DND-41 (cell line): ENCODE measurements at places on chromosomes 7 and 10.

DNA sequence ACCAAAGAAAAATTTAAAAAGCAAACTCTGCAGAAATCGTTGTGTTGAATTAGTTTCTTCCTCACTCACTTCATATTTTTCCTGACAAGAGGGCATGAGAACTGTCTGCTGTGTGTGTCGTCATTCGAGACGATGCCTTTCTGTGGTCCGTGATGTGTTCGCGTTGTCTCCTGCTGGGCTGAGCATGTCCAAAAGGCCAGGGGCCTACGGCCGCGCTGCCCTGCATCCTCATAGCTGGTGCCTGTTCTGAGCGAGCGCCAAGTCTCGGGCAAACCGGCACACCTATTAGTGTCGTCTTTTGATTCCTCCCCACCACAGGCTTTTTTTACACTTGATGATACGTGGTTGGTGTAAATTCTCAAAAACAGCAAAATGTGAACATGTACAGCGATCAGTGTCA, 27.4 kb downstream of the WDR37 start:
- no peak for DNase-seq

DNA sequence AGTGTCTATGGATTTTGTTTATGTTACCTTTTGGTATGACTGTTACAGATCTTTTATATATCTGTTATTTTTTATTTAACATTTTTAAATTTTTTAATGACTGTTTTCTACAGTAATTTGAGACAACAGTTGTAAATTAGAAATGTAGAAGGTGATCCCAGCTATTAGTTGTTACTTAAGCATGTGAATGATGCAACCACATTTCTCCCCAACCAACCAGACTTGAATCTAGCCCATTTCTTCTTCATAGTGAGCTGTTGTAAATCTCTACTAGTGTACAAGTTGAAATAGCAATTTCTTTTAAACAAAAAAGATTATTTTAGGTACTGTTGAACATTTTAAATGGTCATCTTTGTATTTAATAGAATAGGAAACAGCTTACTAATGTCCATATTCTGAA, 18.0 kb downstream of the TMEM106B start:
- DNase-seq: no peak

- no peak for DNase-seq
Observed at GRCh38 chr10:72793752-72794151, 99.8 kb upstream of the OIT3 start.

- no peak for DNase-seq
Observed at GRCh38 chr10:100697070-100697469, 48.3 kb upstream of the PAX2 start.

DNA sequence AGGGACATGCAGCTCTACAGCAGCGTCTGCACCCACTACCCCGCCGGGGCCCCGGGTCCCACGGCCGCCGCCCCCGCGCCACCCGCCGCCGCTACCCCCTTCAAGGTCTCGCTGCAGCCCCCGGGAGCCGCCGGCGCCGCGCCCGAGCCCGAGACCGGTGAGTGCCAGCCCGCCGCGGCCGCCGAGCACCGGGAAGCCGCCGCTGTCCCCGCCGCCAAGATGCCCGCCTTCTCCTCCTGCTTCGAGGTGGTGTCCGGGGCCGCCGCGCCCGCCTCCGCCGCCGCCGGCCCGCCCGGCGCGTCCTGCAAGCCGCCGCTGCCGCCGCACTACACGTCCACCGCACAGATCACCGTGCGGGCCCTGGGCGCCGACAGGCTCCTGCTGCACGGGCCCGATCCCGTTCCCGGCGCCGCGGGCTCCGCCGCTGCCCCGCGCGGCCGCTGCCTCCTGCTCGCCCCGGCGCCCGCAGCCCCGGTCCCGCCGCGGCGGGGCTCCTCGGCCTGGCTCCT, 631 bp downstream of the OTUD1 start:
- DNase-seq: no peak

DNA sequence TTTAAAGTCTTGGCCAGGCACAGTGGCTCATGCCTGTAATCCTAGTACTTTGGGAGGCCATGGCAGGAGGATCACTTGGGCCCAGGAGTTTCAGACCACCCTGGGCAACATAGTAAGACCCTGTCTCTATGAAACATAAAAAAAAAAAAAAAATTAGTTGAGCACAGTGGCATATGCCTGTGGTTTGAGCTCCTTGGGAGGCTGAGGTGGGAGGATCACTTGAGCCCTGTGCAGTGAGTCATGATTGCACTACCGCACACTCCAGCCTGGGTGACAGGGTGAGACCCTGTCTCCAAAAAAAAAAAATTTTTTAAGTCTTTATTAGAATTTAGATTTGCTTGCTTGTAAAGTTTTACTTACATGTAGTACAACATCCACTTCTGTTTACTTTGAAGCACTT, 14.0 kb downstream of the WNT2 start:
- no peak for DNase-seq

DNA sequence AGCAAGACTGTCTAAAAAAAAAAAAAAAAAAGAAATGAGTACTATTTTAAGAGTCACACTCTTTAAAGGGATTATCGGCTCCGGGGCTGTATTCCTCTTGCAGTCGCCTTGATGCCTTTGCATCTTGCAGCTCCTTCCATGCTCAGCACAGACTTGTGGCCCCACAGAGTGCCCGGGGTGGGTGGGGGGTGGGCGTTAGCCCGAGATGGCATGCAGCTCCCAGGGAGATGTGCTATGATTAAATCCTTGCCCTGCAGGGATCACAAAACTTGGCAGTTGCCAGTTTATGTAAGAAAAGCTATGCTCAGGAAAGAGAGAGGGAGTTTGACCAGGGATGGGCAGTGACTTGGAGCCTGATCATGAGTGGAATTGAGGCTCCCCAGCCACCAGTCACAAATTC, 81.9 kb downstream of the CCDC3 start:
- no peak for DNase-seq

- DNase-seq: no peak
Observed at GRCh38 chr10:6507311-6507710, 72.8 kb downstream of the PRKCQ start.

- no peak for DNase-seq
Observed at GRCh38 chr7:151454932-151455530, 15.1 kb upstream of the CRYGN start.

DNA sequence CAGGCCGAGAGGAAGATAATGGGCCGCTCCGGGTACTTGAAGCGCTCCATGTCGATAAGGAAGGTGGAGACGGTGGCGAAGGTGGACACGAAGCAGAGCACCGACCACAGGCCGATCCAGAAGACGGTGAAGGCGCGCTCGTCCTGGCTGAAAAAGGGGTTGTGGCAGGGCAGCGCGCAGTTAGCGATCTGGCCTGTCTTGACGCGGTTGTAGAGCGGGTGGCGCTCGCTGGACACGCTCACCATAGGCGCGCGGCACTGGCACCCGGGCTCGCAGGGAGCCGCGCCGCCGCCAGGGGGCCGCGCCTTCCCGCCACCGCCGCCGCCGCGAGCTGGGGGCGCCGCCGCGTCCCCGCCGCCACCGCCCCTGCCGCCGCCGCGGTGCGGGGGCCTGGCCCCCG, 1.6 kb downstream of the FZD8 start:
- no peak for DNase-seq

DNA sequence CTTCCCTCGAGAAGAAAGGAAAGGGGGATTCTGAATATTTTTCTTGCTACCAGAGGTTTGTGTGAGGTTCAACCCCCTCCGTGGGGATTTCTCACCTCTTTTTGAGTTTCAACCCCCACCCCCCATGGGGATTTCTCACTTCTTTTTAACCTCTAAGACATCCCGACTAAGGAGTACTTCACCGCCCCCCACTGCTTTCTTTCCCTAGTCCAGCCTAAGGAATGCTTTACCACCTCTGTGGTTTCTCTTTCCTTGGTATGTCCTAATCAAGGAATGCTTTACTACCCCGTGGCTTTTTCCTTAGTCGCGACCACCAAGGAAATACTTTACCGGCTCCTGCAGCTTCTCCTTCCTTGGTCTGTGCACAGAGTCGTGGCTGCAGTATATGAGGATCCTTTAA, 149.4 kb downstream of the LYZL1 start:
- no peak for DNase-seq

DNA sequence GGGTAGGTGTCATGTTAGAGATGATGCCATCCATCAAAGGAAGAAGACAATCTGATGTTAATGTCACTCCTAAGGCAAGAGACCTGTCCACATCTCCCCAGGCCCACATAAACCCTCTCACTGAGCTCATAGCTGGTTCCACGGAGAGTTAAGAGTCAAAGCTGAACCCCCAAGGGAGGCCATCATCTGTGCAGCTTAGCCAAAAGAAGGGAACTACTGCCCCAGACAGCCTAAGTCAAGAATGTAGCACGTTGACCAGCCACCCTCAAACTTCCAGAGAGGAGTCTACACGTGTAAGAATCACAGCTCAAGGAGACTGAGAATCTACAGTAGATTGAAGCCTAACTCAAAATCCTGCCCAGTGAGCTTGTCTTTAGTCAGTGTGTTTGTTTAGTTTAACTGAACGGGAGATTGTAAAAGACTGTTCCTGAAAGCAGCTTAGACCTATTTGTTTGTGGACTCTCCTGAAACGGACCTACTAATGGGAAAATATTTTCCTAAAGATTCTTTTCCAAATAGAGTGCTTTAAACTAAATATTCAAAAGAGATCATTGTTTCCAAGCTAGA, 192.7 kb upstream of the NFE2L3 start:
- DNase-seq: no peak

GRCh38 chr10:5434017-5434753, 21.8 kb downstream of the NET1 start:
- no peak for DNase-seq

DNA sequence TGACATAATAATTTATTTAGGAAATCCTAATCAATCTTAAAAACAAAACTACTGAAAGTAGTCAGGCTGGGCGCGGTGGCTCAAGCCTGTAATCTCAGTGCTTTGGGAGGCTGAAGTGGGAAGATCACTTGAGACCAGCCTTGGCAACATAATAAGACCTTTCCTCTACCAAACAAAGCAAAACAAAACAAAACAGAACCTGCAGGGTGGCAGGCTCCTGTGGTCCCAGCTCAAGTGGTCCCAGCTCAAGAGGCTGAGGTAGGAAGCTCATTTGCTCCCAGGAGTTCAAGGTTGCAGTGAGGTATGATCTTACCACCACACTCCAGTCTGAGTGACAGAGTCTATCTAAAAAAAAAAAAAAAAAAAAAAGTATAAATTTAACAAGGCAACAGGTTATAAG, 748.0 kb downstream of the CNTNAP2 start:
- DNase-seq: no peak

DNA sequence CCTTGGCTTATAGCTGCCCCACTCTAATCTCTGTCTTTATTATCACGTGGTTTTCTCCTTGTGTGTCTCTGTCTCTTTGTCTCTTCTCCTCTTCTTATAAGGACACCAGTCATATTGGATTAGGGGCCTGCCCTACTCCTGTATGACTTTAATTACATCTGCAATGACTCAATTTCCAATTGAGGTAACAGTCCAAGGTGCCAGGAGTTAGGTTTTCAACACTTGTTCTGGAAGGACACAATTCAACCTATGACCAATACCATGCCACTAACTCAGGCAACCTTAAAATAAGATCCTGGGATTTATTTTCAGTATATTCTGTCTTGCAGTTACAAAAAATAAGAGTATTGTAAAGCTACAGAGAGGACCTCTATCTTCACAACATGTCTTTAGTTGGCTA, 21.6 kb upstream of the MET start:
- no peak for DNase-seq

DNA sequence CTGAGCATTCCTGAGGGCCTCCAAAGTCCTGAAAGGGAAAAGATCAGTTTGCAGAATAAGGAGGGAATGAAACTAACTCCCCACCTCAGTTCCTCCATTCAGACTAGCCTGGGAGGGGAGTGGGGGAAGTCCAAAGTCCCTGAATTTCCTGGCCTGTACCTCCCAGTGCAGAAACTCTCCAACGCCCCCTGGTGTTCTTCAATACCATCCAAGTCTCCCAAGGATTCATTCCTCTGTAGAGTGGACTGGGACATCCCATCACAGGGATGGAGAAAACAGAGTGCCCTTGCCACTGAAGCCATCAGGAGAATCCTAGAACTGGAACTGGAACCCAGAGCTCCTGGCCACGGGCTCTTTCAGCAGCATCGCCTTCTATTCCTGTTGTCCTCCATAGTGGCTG, 1.6 kb upstream of the COL13A1 start:
- peak; percentile 20 for DNase-seq

- DNase-seq: no peak
Observed at GRCh38 chr7:90668992-90669391, 72.9 kb downstream of the CDK14 start.

- no peak for DNase-seq
Observed at GRCh38 chr10:70940834-70941568, 52.6 kb upstream of the PCBD1 start.

DNA sequence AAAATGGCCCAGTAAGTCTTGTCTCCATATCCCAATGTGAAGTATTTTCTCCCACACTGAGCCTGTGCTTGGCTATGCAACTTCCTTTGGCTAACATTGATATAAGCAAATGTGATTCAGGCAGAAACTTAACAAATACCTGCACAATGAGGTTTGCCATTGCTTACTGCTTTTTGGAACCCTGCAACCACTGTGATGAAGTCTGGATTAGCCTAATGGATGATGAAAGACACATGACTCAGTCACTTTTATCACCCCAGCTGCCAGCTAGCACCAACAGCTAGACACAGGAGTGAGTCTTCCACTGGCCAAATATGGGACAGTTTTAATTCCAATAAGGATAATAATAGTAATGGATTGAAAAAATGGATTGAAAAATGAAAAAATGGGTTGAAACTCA, 854.5 kb downstream of the GRM8 start:
- DNase-seq: no peak

DNA sequence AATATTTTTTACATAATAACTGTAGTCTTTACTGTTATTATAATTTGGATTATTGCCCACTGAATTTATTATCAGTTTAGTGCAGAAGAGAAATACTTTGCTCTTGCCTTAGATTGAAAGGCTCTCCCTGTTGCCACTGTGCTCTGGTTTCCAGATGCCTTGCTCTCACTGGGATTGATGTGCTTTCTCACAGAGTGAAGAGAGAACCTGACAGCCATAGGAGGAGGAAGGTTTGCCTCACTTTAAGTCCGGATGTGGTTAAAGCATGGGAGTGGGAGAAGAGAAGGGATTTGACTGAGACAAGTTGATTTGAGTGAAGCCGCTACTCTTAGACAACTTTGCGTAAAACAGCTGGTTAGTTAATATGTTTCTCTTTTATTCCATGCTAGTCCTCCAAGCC, 68.2 kb upstream of the RPA3 start:
- DNase-seq: peak; percentile 62

DNA sequence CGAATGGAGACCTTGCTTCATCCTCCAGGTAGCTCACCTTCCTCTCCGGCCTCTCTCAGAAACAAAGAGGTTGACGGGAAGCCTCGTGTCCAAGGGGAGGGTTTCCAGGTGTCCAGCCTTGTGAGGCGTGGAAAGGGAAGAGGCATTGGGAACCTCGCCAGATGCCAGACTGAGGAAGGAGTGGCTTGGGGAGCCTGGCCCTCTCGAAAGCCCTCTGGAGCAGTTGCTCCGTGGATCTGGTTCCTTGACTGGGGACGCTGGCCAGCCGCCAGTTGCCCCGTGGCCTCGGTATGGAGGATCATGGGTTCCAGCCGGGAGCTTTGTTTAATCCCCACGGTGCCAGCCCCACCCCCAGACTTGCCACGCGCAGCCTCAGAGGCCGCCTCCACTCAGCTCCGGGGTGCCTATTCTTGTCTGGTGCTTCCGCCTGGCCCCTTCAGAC, 30.3 kb upstream of the SUN1 start:
- DNase-seq: no peak

- no peak for DNase-seq
Observed at GRCh38 chr7:9978106-9979064, 995.3 kb upstream of the PHF14 start.
